ENCODE measurements at places on chromosomes 5 and 9.

GRCh38 chr5:135386886-135387628 is 12.0 kb downstream of the MACROH2A1 start:
- no peak for DNase-seq

DNA sequence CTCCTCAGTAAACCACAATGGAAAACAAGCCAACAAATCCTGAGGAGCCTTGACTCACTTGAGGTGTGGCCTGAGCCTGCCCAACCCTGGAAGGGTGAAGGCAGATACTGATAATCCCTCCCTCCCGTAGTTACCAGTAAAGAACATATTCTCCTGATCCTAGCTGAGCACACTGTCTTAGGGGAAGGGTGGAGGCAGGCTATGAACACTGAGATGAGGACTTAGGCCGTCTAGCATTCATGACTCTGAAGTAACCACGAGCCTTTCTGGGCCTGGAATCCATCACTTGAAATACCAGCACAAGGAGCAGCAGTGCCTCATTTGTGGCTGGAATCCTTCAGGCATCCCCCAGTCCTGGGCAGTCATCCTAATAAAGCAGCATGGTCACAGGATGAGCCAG is 124.5 kb upstream of the PRLR start:
- no peak for DNase-seq

DNA sequence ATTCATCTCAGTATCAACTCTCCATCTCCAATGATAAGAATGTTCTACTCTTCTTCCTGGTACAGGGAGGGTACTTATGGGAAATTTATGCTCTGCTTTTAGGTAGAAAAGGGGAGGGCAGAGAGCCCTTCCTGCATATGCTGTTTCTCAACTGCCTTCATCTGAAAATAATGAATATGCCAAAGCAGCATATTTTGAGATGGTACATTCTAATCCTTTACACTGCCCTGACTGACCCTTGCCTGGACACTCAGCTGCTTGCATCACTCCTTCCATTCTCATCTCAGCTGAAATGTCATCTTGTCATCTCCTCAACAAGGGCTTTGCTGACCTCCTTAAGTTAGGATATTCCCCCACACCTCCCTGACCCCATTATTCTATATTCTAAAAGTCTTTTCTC is 68.5 kb downstream of the ALDH7A1 start:
- no peak for DNase-seq

DNA sequence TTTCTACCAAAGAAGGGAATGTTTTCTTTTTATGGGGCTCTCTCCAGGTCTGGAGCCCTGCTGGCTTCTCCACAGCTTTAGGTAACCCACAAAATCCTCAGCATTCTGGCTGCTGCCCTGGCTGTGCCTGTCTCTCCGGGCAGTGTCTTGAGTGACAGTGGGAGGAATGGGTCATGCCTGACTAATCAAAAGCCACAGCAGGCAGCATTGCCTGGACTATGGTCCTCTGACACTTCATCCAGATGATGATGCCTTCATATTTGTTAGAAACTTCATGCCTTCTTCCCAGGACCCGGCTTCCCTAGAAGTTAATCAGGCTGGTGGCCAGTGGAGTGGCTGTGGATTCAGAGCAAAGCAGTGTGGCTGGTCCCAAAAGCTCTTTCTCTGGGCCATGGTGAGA is 32.2 kb upstream of the TGFBI start:
- DNase-seq = no peak

- DNase-seq = no peak
Observed at GRCh38 chr5:21212026-21212425, 1224.0 kb upstream of the CDH18 start.

- no peak for DNase-seq
Observed at GRCh38 chr9:111945216-111945615, 48.6 kb downstream of the UGCG start.

DNA sequence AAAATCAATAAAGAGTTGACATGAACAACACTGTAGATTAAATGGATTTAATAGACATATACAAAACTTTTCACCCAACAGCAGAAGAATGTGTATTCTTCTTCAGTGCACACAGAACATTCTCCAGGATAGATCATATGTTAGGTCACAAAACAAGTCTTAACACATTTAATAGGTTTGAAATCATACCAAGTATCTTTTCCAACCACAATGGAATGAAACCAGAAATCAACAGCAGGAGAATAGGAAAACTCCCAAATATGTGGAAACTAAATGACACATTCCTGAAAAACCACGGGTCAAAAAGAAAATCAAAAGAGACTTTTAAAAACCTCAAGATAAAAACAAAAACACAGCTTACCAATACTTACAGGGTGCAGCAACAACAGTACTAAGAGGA is 790.1 kb upstream of the ZNF608 start:
- DNase-seq = no peak

DNA sequence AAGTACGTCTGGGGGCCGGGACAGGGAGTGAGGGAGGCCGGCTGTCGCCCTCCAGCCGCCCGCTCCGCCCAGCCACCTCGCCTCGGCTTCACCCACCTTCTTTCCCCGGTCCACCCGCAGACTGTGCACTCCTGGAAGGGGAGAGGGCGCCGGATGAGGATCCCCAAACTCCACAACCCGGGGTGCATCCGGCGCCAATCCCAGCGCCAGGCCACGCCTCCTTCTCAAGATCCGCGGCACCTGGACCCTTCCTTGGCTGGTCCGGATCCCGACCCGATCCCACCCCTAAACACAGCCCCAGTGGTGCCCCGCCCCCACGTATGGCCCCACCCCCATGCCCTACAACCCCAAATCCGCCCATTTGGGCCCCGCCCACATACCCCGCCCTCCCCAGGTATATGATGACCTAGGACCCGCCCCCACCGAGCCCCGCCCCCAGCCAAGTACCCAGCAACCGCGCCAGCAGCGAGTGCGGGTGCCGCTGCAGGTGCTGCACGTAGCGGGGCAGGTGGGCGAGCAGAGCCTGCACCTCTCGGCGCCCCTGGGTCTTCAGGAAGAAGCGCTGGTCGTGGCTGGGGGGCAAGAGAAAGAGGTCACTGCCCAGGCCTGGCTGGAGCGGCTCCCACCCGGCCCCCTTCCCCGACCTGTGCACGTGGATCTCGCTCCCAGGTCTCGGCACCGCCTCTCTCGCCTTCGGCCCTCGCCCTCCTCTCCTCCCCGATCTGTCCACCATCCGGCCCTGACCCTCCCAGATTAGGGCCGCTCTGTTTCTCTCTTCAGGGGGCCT is 3.2 kb downstream of the PIP5KL1 start:
- peak; percentile 67 for DNase-seq

DNA sequence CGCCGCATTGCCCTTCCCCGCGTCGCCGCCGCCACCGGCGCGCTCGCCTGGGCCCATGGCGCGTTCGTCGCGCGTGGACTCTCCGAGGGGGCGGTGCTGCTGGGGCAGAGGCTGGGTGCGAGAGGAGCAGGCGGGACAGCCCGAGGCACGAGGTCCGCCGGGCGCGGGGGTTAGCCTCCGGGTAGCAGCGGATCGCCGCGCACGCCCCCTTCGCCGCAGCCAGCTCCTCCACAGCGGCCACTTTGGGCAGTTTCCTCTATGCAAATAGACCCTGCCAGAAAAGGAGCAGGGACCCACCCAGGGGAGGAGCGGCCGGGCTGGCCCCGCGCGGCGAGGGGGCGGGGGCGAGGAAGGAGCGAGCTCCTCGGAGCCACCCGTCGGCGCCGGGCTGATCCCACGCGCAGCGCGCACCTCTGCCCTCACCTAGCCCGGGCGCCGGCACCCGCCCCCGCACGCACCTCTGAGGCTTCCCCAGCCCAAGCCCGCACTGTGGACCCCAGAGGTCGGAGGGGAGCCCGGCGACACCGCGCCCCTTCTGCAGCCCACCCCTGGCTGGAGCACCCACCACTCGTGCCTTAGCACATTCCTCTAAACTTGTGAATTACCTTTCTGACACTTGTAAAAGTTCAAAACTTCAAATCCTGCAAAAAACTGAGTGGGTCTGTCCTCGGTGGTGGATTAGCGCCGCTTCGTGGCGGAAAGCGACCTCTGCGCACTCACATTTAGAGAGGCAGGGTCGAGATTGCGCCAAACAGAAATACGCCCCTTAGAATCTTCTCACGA is at the start of gene COL23A1:
COL23A1 (minus strand) TSS at position 253 of the 783 bp plus-strand sequence.
- no peak for DNase-seq
